ENCODE measurements at places on chromosomes 2 and 18.

GRCh38 chr2:183010112-183010511 is 28.1 kb downstream of the NCKAP1 start:
- DNase-seq = no peak

DNA sequence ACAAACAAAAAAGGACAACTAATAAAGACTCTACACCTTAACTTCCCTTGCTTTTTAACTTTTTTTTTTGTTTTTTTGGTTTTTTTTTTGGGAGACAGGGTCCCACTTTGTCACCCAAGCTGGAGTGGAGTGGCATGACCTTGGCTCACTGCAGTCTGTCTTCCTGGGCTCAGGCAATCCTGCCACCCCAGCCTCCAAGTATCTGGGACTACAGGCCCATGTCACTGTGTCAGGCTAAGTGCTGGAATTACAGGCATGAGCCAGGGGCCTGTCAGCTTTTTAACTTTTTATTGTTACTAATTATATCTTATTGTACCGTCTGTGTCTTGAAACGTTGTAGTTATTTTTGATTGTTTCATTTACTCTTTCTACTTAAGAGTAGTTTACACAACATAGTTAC is 25.5 kb downstream of the WDR7 start:
- no peak for DNase-seq

DNA sequence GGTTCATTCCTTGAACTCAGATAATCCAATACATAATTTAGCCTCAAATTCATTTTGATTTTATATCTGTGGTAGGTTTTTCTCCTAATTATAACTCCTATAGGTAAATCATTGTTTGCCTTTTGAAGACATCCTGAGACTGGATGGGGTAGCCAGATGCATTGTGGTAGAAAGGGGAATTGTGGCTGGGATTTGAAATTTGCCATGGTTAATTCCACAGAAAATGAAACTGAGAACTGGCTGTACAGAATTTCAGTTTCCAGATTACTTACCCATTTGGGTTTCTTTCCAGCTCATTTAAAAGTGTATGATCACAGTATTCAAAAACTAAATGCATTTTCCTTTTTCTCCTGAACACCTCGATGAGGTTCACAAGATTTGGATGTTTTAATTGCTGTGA is 18.2 kb downstream of the CDKL4 start:
- no peak for DNase-seq

DNA sequence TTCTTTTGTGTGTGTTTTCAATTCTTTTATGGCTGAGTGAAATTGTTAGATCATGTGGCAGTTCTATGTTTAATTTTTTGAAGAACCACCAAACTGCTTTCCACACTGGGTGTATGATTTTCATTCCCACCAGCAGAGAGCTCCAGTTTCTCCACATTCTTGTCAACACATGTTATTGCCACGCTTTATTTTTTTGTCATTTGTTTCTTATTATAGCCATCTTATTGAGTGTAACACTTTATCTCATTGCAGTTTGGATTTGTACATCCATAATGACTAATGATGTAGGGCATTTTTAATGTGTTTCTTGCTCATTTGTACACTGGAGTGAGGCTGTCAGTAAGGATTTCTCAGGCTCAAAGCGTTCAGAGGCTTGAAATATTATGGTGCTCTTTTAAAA is 184.2 kb downstream of the PIEZO2 start:
- no peak for DNase-seq

DNA sequence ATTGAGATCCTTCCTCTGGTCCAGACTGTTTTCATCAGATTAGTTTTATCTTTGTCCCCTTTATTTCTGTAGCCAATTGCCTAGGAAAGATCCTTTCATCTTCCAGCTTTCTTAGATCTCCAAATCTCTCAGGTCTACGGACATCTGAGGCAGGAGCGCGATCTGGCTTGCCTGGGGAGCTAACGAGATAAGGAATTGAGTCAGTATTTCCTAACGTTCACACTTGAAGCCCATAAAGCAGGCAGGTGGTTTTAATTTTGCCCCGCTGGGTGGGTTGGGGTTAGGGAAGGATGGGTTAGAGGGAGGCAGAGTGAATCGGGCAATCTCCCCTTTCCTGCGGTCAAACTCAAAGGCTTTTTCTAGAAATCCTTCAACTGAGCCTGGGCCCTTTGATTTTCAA is 727 bp upstream of the TTLL4 start:
- DNase-seq = no peak

GRCh38 chr2:138036522-138036921 is 72.2 kb downstream of the HNMT start:
- DNase-seq = no peak

DNA sequence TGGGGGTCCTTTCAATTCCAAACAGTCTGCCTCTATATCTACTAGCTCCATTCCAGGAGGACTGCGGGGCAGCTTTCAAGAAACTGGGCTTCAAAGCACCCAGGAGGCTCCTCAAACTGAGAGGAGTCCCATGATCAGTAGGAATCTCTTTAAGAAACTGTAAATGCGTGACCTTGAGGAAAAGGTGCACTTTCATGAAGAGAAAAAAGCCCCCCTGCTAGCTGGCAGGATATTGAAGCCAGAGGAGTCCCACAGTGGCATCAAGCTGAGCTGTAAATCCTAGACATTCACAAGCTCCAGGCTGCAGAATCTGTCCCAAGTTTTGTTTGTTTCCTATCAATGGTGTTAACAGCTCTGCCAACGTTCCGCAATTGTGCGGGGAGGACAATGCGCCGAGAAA is 790.1 kb downstream of the SLC4A3 start:
- DNase-seq = no peak

GRCh38 chr2:219398721-219399363 is 11.1 kb upstream of the DNPEP start:
- DNase-seq = no peak

GRCh38 chr2:27059141-27059820 is 7.8 kb downstream of the AGBL5 start:
- DNase-seq = no peak

DNA sequence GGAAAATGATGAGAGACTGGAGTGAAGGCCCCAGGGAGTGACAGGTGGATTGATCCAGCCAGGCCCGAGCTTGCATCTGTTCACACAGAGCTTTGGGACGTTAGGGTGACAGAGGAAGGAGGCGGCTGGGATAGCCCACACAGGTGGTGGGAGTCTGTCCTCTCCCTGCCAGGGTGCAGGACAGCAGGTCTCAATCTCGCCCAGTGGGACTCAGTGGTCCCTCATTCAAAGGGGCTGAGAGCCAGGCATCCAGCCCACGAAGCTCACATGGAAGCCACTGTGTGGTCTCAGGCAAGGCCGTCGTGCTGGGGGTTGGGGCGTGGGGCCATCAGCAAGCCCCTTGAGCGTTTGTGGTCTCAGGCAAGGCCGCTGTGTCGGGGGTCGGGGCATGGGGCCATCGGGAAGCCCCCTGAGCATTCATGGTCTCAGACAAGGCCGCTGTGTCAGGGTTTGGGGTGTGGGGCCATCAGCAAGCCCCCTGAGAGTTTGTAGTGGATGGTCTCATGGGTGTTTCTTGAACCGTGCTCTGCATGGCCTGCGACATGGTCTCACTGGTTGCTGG is 8.3 kb downstream of the KCNG2 start:
- DNase-seq = no peak

GRCh38 chr2:239240414-239240881 is 160.4 kb downstream of the HDAC4 start:
- no peak for DNase-seq

- DNase-seq = no peak
Measured at GRCh38 chr2:151718796-151719195, 15.5 kb downstream of the NEB start.

- DNase-seq = no peak
Measured at GRCh38 chr18:9714266-9715087, 6.4 kb downstream of the RAB31 start.

DNA sequence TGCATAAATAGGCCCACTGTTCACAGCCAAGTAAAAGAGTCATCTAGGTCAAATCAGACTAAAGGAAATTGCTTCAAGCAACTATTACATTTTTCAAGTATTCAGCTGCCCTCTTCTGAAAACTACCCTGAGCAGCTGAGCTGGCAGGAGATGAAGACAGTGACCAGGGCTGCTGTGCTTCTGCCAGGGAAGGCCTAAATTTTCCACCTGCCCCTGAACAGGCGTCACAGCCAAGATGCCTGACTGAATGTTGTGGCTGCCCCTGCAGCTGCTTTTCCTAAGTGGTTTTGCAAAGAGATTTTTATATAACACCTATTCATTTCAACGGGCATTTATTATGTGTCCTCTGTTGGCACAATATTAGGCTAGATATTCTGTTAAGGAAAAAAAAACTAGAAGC is 96.7 kb upstream of the RPE start:
- DNase-seq = no peak

DNA sequence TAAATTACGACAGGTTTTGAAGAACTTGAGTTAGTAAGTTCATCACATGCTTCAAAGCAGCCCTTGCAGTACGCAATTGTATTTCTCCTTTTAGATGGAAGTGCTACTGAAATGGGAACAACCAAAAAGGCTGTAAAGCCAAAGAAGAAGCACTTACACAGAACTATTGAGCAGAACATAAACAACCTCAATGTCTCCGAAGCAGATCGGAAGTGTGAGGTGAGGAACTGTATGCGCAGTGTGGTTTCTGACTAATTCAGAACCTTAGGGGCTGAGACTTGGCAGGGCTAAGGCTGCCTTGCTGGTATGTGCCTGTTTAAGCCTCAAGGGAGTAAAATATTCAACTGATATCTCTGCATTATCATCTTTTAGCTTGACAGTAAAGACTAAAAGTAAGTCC is 8.4 kb downstream of the NCAPH start:
- DNase-seq = peak; percentile 44

DNA sequence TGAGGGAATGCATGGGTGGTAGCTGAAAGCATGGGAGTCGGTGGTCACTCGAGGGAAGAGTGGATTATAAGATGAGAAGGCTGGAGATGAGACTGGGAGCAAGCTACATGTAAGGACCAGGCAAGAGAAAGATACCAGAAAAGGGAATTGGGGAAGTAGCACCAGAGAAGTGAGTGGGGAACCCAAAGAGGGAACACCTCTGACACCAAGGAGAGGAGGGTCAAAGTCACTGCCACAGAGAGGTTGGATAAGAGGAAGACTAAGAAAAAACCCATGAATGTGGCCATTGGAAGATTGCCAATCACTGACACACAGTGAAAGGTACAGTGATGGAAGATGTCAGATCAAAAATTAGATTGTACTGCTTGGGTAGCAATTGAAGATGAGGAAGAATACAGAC is 473.9 kb downstream of the BCL11A start:
- no peak for DNase-seq

DNA sequence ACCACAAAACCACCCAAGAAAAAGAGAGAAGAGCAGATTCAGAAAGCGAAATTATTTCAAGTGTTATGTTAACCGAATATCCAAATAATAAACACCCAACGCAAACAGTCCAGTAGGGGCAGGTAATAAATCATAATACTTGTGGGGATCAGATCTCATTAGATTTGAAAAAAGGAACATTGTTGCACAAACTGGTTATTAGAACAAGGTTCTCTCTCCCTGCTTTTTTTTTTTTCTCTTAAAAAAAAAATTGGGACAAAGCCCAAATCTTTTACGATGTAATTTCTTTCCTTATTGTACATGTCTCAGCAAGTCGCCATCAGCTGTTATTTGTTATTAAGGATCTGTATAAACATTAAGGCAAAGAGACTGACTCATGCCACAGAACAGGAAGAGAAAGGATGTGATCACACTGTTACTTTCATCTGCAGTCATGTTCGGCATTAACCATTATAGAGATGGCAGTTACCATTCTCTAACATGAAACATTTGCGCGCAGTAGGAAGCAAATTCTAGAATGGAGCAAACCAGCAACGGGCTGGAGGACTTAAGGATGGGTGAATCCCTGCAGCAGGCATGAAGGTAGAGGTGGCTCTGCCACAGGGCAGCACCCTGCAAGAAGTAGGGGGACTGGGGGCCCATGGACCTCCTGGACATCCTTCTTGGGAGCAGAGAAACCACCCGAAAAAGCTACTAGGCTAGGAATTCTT is 42.0 kb downstream of the EPHA4 start:
- peak; percentile 10 for DNase-seq

- peak; percentile 1 for DNase-seq
Measured at GRCh38 chr2:172985139-172985892, 90.3 kb upstream of the MAP3K20 start.

- DNase-seq = no peak
Measured at GRCh38 chr2:121649149-121649595, at the start of gene CLASP1. Gene CLASP1 (minus strand): TSS chr2:121649462. CDS start chr2:121605895, 43,567 bp downstream.

DNA sequence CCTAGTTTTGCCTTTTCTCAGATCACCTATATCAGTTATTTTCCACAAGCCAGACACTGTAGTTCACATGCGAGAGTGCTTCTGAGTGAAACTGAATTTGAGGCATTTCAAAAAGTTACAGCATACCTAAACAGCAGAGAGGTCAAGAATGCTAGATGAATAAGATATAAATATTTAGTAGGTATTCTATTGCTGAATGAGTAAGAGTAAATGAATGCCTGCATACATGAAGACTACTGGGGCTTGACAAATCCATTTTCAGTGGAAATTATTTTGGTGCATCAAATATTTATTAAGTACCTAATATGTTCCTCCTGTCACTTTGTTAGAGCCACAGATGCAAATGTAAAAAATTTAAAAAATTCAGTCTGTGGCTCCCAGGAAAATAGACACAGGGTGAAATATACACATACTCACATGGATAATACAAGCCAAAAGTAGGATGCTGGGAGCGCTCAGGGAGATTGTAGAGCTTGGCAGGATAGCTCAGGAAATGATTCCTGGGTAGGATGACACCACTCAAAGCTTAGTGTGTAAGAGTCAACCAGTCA is 27.6 kb upstream of the CDC42EP3 start:
- no peak for DNase-seq

GRCh38 chr2:133755480-133756300 is 187.4 kb upstream of the NCKAP5 start:
- DNase-seq = no peak

GRCh38 chr18:48868468-48869466 is 82.0 kb downstream of the SMAD7 start:
- peak; percentile 65 for DNase-seq

DNA sequence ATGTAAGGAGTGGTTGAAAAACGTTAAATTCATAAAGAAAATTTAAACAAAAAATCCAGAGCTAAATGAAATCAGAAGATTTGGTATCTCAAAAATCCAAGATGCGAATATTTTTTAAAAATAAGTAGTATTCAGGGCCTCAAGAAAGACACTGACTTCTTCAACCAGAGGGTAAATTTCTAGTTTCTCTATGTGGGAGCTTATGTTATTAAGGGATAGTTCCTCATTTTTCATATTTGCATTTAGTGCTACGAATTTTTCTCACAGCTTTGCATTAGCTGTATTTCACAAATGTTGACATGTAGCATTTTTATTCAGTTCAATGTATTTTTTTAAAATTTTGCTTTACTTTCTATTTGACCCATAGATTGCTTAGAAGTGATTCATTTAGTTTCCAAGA is 454.7 kb downstream of the CBLN2 start:
- DNase-seq = no peak
